NCI-H2081 treated with DMSO at 0.1 percent for 48 hours (cell line): ENCODE measurements at places on chromosomes 13 and 19.

DNA sequence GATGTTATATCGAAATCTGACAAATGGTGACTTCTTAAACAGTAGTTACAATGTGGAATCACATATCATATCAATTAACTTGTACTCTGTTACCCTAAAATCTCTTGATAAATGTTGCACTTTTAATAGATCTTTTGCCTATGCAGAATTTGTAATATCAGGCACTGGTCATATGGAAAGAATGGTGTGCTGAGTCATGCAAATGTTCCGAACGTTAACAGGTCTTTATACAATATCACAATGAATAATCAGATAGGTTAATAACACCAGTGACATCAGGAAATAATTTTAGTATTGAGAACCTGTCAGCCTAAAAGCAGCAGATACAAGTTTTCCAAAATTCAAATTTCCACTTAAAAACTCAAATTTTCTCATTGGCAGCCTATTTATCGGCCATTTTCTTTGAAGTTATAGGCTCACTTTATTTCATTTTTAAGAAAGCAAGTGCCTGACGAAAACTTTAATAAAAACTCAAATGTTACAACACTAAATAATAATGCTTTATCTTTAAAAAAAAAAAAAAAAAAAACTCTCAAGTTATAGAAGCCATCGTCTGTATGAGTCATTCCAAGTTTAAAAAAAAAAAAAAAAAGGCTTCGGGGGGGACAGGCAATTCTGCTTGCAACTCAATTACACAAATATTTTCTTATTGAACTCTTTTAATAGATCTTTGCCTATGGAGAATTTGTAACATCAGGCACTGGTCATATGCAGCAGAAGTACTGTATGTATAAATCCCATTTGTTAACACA is 180.9 kb downstream of the DIAPH3 start:
- no peak for DNase-seq

GRCh38 chr13:111906306-111906705 is 160.6 kb upstream of the SOX1 start:
- no peak for DNase-seq

DNA sequence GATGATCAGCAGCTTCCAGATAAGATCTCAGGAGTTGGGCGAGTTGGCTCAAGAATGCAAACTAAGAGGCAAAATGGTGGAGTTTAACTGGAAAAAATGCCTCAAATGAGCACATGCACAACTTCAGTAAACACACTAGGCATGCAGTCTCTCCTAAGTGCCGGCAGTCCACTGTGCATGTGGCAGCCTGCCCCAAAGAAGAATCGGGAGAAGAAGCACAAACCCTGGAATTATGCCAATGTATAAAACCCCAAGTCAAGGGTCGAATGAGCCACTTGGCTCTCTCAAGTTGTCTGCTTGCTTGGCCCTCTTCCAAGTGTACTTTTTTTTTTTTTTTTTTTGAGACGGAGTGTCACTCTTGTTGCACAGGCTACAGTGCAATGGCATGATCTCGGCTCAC is 53.3 kb upstream of the SLITRK1 start:
- no peak for DNase-seq

- DNase-seq, result no peak
These were observed 38.8 kb downstream of the MYO9B start for GRCh38 chr19:17114414-17114831.

GRCh38 chr19:14565298-14565679 is 6.6 kb downstream of the NDUFB7 start:
- DNase-seq, result no peak

DNA sequence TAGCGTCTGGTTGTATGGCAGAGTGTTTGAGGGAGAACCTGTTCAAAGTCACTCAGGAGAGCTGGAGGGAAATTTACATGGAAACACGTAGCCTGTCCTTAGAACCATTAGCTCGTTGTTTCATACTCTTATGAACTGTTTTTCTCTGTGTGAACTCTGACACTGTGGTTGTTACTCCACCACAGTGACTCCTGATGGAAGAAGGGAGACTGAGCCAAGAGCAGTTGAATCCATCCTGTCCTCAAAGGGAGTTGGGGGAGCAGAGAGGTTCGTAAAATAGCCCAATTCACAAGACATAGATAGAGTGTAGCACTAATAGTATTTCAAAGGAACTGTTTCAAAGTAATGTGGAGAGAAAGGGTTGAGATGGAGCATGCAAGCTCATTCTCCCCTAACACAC is 964.8 kb downstream of the PCDH9 start:
- DNase-seq, result no peak

DNA sequence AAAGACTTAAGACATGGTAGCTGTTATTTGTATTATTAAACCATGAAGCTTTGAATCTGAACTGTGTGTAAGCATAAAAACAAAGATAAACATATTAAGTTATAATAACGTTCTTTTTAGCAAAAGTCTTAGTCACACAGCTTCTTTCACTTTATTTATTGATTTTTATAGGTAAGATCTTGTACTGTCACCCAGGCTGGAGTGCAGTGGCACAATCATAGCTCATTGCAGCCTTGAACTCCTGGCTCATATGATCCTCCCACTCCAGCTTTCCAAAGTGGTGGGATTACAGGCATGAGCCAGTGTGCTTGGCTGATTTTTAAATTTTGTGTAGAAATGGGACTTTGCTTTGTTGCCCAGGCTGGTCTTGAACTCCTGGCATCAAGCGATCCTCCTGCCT is 13.4 kb downstream of the FARP1 start:
- DNase-seq, result no peak

GRCh38 chr13:34459856-34460255 is 482.2 kb upstream of the NBEA start:
- no peak for DNase-seq

DNA sequence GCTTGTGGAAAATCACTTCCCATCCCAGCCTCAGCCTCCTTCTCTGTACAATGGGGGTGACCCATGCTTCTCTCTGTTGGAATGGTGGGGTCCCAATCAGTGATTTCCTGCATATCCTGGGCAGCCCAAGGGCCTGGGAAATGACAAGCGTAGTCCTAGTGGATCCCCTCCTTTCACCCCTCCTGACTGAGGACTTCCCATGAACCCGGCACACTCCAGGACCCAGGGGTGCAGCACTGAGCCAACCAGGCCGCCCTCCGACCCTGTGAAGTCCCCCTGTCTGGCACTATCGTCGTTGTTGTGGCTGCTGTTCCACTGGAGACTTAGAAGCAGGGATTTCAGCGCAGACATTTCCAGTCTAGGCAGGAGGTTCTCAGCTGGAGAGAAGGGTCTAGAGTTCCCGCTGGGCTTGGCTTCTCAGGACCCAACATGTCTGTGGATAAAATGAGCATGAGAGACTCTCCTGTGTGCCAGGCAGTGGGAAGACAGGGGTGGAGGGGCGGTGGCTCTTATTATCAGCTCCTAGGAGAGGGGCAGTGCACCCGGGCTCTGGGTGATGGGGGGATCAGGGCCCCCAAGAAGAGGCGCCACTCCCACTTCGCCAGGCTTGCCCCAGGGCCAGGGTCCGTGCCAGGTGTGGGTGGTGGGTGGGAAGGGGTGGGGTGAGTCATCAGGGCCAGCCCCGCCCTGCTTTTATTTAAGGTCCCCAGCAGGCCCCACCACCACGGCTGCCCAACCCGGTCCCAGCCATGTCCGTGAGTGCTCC is at the start of gene LGALS7B:
Gene LGALS7B (plus strand): TSS at position 723 of the 766 bp plus-strand sequence. CDS start 27 bp downstream, at position 750.
- no peak for DNase-seq
